ENCODE measurements at places on chromosomes 16 and 17.

GRCh38 chr17:40443196-40443987 is at the start of gene IGFBP4:
Gene IGFBP4 (plus strand): TSS chr17:40443450. CDS start chr17:40443736, 286 bp downstream.
- no peak for DNase-seq

DNA sequence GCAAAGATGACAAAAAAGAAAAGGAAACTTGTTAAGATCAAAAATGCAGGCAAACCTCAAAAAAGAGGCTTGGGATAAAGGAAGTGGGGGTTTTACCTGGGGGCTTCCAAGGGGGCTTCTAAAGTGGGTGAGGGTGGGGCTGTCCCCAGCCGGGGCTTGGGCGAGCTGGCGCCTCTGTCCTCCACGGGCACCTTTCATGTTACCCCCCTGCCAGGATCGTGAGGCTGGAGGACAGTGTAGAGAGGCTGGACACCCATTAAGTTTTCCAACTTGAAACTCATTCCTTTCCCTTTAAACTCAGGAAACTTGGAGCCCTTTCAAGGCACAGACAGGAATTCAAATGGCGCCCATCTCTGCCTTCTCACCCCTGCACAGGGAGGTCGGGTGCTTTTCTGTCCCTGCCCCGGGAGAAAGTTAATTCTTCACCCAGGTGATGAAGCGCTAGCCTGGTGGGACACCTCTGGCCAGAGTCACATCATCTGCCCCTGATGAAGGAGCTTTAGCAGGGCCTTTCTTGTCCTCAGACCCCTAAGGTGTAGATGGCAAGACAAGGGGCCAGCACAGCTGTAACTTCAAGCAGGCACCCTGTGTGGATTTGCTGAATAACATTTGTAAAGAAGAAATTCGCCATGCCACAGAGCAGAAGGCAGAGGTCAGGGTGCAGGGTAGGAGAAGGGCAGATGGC is 87.3 kb downstream of the C16orf78 start:
- no peak for DNase-seq

DNA sequence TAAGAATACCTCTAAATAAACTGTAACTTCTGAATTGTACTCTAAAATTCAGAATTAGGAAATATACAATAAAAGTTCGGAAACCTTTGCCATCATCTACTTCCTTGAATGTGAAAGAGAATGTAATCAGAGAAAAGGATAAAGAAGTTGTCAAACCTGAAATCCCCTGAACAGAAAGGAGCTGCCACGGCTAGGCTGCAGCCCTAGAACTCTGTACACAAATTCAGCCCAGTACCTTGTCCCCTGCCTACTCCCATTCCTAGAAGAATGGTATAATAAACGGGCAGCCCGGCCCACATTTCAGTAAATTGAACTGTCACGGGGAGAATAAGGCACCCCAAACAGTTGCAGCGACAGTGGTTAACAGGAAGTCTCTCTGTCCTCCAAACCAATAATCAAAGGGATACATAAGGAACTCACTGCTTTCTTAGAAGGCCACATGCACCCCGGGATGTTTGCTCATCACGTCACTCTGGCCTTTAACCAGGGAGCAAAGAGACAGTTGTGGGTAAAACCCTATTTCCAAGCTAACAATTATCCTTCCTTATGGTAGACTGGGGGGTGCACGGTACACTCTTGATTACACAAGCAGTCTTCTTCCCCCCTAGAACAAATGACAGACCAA is 24.3 kb upstream of the RFFL start:
- no peak for DNase-seq

DNA sequence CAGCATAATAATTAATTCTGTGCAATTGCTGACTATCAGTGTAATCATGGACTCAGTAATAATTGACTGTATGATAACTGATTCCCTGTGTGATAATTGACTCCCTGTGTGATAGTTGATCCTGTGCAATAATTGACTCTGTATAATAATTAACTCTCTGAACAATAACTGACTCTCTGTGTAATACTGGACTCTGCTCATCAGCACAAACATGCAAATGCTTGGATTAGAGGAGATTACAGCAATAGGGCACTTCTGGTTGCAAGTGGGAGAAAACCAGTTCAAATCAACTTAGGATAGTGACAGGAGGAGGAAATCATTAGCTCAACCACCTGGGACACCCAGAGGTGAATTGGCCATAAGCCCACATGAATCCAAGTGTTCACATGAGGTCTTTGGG is 582.1 kb downstream of the RBFOX1 start:
- DNase-seq = no peak

- no peak for DNase-seq
Observed at GRCh38 chr16:84673203-84673535, 24.9 kb downstream of the KLHL36 start.

- no peak for DNase-seq
Observed at GRCh38 chr17:66949501-66949900, 15.0 kb upstream of the CACNG4 start.

DNA sequence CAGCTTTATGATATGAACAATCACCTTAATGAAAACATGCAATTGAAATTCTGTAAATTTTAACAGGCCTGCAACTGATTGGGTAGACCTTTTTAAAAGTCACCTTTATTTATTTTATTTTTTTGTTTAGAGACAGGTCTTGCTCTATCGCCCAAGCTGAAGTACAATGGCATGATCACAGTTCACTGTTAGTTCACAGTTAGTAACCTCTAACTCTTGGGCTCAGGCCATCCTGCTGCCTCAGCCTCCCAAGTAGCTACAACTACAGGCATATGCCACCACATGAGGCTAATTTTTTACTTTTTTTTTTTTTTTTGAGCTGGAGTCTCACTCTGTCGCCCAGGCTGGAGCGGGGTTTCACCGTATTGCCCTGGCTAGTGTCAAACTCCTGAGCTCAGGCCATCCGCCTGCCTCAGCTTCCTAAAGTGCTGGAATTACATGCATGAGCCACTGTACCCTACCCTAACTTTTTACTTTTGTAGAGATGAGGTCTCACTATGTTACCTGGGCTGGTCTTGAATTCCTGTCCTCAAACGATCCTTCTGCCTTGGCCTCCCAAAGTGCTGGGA is 28.0 kb downstream of the AP1G1 start:
- no peak for DNase-seq

- no peak for DNase-seq
Observed at GRCh38 chr17:29959658-29960337, 18.4 kb downstream of the EFCAB5 start.

- no peak for DNase-seq
Observed at GRCh38 chr17:77802333-77802615, 156.2 kb upstream of the TNRC6C start.

GRCh38 chr17:31564883-31565301 is 173.4 kb downstream of the RAB11FIP4 start:
- no peak for DNase-seq

DNA sequence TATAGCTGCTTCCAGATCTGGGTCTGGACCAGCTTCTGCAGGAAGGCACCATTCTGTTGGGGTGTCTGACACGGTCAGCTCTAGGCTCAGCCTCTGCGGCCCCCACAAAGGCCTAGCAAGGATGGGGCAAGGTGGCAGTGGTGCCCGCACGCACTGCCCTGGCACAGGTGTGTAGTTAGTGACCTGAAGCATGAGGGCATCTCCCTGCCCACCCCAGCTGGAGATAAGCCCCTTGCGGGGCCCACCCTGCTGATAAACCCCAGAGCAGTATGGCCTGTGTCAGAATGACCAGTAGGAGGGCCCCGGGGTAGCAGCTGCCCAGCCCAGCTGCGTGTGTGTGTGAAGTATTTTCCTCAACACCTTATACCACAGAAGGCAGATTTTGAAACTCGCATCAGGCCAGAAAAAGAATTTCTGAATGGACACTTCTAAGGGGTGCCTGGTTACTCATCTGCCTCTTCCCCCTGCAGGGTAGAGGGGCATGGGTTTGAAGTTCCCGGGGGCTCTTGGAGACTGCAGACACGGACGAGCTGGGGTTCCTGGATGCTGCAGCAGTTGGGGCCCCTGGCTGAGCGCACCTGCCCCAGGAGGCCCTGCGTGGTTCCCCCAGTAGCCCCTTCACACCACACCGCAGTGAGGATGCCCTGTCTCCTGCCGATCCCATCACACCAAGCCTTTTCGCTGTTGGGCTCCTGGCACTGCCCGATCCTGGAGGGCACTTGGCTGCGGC is 4.5 kb downstream of the ARHGDIA start:
- DNase-seq = no peak

GRCh38 chr17:57914273-57915142 is 40.7 kb downstream of the CUEDC1 start:
- no peak for DNase-seq

GRCh38 chr17:41492771-41493170 is 3.1 kb upstream of the KRT36 start:
- DNase-seq = no peak

DNA sequence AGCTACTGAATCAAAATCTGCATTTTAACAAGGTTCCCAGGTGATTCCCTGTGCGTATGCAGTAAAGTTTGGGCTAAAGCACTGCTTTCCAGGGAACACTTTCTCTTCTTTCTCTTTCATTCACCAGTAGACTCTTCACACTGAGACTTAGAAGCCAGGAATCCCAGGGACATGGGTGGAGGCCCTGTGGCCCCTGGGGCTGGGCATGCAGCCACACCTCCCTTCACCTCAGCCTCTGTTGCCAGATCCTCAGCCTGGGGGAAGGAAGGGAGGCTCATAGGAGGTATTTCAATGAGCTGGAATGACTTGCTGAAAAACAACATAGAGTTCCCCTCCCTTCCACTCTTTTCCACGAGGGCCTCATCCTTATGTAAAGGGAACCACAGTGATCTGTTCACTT is 1.2 kb downstream of the G6PC3 start:
- DNase-seq = no peak

DNA sequence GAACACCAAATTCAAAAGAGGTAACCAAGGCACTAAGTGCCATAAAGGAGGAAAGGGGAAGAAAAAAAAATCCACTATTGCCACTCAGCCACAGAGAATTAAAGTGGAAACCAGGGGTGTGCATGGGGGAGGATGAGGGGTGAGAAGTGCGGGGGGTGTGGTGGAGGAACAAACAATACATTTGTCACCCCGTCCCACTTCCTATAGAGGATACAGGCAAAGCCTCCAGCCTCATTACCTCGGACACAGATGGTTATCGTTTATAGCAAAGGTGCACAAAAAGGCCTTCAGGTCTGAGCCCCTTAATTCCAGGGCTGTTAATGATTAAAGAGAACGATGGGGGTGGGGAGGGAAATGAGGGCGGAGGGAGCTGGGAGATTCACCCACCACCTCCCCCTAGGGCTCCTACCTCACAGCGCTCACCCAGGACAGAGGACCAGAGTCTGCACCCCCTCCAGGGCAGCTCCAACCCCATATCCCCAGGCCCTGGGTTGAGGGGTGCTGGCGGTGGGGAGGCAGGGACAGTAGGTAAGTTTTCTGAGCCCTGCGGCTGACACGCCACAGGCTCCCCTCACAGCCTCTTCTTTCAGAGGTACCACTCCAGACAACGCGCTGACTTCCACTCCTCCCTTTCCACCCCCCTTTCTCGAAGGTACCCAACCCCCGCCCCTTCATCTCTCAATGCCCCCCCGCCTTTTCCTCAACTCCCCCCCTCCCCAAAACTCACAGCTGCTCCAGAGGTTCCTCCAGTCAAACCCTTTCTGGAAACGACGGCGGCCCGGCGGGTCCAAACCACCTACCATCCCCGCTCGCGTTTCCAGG is 470 bp downstream of the DCUN1D3 start:
- peak; percentile 8 for DNase-seq

- no peak for DNase-seq
Observed at GRCh38 chr17:10337976-10338375, 34.8 kb downstream of the MYH13 start.

Measured in stimulated activated CD4-positive, alpha-beta T cell treated with anti-CD3 and anti-CD28 coated beads, Interleukin-12 subunit alpha, Interleukin-12 subunit beta, amount 100 ng/mL, for 48 hours (primary cell).